Stimulated activated CD4-positive, alpha-beta T cell treated with anti-CD3 and anti-CD28 coated beads, Interleukin-1b, Interleukin-23, amount 100 ng/mL, for 1 hour (primary cell): ENCODE measurements at places on chromosomes 16 and 17.

- peak; percentile 6 for DNase-seq
Measured at GRCh38 chr16:78002915-78003538, 19.3 kb upstream of the CLEC3A start.

DNA sequence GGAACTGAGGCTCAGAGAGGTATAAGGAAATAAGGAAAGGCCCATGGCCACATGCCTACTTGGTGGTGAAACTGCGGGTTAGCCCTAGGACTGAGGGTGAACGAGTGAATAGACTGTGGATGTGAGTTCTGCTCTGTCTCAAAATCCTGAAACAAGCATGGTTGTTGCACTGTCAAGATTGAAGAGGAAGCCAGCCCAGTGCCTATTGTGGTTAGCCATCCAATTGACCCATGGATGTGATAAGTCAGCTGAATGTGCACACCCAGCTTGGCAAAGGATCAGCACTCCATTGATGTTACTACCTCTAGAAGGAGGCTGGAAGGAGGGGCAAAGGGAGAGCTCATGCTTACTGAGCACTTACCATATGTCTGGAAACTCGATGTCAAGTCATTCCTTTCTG, 4.5 kb downstream of the TMEM114 start:
- DNase-seq = no peak

- DNase-seq = no peak
Measured at GRCh38 chr17:50693036-50693682, 14.6 kb downstream of the ANKRD40 start.

GRCh38 chr17:49858796-49859195, 10.9 kb upstream of the TAC4 start:
- DNase-seq = no peak

GRCh38 chr17:76237859-76238313, 2.4 kb downstream of the RNF157 start:
- no peak for DNase-seq
